ENCODE measurements at places on chromosomes 1 and 21.

- H3K36me3 ChIP-seq, result peaks cover 68% of the 10 kb centered on the region
- H3K27ac ChIP-seq, result no peak overlapping the region
- H3K4me3 ChIP-seq, result no peak overlapping the region
- no peaks in the 10 kb centered on the region for H3K4me1 ChIP-seq
- no peak for DNase-seq
- no peaks in the 10 kb centered on the region for H3K27me3 ChIP-seq
Measured at GRCh38 chr1:96752394-96752793, 30.8 kb downstream of the PTBP2 start.

- H3K4me1 ChIP-seq, result peaks cover 27% of the 10 kb centered on the region
- no peak overlapping the region for H3K27ac ChIP-seq
- no peaks in the 10 kb centered on the region for H3K27me3 ChIP-seq
- no peak overlapping the region for H3K4me3 ChIP-seq
Measured at GRCh38 chr1:44025816-44026215, 5.4 kb downstream of the SLC6A9 start.

DNA sequence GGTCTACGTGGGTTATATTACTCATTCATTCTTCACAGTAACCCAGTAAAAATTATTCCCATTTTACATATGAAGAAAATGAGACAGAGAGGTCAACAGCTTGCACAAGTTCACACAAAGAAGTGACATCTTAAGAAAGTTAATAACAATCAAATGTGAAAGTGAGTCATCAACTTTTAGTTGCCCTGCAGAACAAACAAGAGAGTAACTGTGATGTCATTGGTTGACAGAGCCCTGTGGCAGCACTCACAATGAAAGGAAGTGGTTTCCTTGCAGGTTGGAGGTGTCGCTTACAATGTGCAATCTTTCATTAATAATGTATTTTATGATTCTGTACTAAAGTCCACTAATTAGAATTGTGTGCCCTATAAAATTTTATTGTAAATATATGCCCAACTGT is 369.6 kb downstream of the RYR2 start:
- no peaks in the 10 kb centered on the region for H3K36me3 ChIP-seq
- H3K27me3 ChIP-seq, result no peaks in the 10 kb centered on the region
- H3K4me3 ChIP-seq, result no peak overlapping the region
- no peak for DNase-seq
- no peaks in the 10 kb centered on the region for H3K4me1 ChIP-seq

GRCh38 chr21:41345934-41346685 is 15.7 kb upstream of the MX2 start:
- H3K27me3 ChIP-seq, result peaks cover 2% of the 10 kb centered on the region
- DNase-seq, result no peak
- no peak overlapping the region for H3K4me3 ChIP-seq
- H3K36me3 ChIP-seq, result no peaks in the 10 kb centered on the region
- no peak overlapping the region for H3K27ac ChIP-seq
- H3K4me1 ChIP-seq, result no peaks in the 10 kb centered on the region

- peaks cover 47% of the 10 kb centered on the region for H3K36me3 ChIP-seq
- H3K27ac ChIP-seq, result no peak overlapping the region
- no peaks in the 10 kb centered on the region for H3K27me3 ChIP-seq
- no peak for DNase-seq
- H3K4me3 ChIP-seq, result no peak overlapping the region
Measured at GRCh38 chr1:156721535-156721934, 6.7 kb upstream of the METTL25B start.

DNA sequence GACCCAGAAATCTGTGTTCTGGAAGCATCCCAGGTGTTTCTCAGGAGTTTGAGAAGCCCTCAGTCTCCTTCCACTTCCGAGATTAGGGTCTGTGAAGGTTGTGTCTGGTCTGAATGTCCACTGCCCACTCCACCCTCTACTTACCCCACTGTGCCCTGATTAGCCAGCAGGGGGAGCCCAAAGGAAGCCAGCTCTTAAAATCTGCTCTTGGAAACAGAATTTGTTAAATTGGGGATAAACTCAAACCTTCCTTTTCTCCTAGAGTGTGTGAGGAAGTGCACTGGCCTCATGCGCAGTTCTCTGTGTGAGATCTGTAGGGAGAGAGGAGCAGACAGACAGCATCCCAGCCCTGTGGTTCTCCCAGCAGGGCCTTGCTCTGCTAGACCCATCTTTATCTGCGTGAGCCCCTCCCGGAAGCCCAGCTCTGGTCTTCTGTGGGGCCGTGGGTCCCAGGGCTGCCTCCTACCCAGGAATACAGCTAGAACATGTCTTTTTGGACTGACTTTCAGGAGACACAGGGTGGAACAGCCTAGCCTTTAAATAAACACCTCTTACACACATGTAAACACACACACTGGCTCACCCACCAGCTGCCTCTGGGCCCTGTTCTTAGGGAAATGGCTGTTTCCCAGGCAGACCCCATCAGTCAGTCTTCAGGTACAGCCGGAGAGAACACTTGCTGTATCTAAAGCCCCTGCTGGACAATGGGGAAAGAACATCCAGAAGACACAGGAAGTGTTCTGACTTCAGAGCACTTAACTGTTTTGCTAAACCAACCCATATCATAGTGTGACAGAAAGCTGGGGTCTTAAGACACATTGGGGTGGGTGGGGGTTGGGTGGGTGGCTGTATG is 52.2 kb downstream of the SMYD2 start:
- H3K4me3 ChIP-seq, result no peak overlapping the region
- no peaks in the 10 kb centered on the region for H3K27me3 ChIP-seq
- H3K27ac ChIP-seq, result no peak overlapping the region

GRCh38 chr1:31618916-31619846 is 1.7 kb downstream of the HCRTR1 start:
- no peaks in the 10 kb centered on the region for H3K4me1 ChIP-seq
- DNase-seq, result no peak
- H3K27me3 ChIP-seq, result peaks cover 13% of the 10 kb centered on the region
- no peak overlapping the region for H3K4me3 ChIP-seq

DNA sequence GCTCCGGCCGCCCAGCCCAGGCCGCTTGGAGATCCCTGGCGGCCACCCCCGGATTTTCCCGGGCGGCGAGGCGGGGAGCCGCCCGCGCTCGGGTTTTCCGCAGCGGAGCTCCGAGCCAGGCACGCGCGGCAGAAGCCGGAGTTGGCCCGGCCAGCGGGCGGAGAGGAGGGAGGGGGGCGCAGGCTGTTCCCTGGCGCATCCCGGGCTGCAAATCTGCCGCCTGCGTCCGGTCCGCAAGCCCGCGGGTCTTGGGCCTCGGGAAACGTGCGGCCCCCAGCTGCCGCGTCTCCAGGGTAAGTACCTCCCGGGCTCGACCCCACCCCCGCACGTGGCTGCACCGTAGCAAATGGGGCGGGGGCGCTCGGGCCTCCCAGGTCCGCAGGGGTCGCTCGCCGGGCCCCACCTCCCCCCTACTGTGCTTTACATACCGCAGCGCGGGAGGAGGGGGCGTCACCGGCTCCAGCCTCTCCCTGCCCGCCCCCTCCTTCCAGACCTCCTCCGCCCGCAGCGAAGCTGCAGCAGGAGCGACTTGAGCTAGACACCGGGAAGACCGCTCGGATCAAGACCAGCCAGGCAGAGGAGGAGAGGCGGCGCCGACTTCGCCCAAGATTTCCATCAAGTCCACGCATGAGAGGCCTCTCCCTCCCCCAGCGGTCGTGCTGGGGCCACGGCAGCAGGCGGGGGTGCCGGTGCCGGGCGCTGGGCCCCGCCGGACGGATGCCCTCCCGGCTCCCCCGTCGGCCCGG is 1.6 kb downstream of the TMEM200B start:
- no peaks in the 10 kb centered on the region for H3K4me1 ChIP-seq
- H3K27me3 ChIP-seq, result peaks cover 16% of the 10 kb centered on the region
- no peak for DNase-seq
- peak overlapping the region; percentile 37 for H3K27ac ChIP-seq
- H3K4me3 ChIP-seq, result peak overlapping the region; percentile 51
- H3K36me3 ChIP-seq, result peaks cover 3% of the 10 kb centered on the region

DNA sequence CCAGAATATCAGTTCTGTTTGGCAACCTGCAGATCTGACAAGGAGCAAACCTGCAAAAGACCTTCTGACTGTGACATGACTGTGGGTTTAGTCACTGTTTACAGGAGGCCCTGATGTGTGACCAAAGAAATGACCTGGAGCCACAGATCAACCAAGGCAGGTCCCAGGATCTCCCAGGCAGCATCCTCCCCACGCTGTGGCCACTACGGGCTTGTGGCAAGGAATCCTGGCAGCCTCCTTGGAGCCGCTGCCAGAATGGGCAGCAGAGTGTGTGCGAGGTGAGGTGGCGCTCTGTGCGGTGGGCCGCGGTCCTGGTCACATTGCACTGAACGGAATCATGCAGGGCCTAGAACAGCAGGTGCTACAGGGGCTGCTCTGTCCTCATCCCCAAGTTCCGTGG is 15.9 kb downstream of the MCM3AP start:
- no peak overlapping the region for H3K4me3 ChIP-seq
- no peak for DNase-seq
- H3K27ac ChIP-seq, result no peak overlapping the region

DNA sequence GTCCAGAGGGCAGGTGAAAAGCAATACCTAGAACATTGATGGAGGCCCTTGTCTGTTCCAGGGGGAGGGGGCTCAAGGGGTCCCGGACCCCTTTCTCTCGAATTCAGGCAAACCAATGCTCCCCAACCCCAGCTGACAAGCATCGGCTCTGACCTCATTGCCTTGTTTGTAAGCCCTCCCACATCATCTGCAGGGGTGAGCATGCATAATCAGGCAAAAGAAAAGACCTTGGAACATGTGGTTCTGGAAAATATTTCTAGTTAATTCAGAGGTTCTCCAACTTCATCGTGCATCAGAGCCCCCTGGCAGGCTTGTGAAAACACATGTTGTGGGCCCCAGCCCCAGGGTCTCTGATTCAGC is 231.3 kb downstream of the TOMM20 start:
- peaks cover 4% of the 10 kb centered on the region for H3K4me1 ChIP-seq
- H3K27me3 ChIP-seq, result no peaks in the 10 kb centered on the region
- DNase-seq, result no peak
- no peaks in the 10 kb centered on the region for H3K36me3 ChIP-seq
- no peak overlapping the region for H3K27ac ChIP-seq

DNA sequence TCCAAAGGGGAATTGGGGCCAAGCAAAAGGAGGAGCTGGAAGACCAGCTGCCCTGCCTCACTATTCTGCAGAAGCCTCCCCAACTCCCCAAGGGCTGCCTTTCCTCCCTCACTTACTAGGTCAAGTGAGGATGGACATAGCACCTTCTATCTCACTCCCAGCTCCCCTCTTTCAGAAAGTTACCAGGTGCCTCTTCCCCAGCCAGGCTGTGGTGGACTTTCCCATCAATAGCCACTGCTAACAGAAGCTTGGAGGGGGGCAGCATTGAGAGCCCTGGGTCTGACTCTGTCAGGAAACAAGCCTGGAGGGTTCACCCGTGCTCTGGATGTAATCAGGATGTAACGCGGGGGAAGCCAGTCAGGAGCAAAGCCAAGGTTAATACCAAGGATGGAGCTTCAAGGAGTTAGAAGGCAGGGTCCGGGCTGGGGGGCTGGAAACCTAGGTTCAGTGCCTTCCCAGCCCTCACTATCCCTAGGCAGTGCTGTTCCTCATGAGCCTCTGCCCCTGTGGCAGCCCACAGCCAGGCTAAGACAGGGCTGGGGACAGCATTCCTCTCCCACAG is 127.8 kb upstream of the NGF start:
- H3K27ac ChIP-seq, result no peak overlapping the region
- no peak overlapping the region for H3K4me3 ChIP-seq
- no peaks in the 10 kb centered on the region for H3K36me3 ChIP-seq
- peaks cover 8% of the 10 kb centered on the region for H3K4me1 ChIP-seq
- DNase-seq, result no peak

Data from RWPE2 (cell line).